Neural crest cell (in vitro differentiated cells): ENCODE measurements at places on chromosomes 4 and X.

DNA sequence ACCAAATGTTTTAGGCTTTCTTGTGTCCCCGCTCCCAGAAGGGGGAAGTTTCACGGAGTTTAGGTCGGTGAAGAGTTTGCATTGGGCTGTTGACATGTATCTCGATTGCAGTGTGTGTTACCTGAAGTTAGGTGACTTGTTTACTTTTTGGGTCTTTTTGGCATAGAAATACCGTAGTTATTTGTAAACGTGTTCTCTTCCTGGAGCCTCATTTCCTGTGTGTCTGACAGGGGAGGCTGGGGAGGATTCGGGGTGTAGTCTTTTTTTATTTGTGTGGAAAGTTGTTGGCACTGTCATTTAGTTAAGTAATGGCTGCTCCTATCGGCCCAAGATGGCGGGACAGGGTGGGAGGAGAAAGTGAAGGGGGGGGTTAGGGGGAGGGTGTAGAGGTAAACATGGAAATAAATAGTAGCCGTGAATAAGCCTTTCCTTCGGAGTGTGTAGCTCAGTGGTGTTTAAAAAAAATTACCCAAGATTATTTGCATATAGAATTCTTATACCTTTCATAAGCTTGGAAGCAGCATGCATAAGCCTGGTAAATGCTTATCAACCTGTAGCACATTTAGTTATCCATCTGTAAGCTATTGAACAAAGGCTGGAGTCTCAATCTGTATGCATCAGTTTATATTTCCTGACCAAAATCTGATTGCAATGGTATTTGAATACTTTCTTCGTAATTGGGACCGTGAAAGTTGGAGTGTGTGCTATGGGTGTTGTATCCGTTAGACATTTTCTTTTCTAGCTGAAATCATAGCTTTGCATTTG lies 1.6 kb downstream of the KDM6A start:
- DNase-seq = no peak

DNA sequence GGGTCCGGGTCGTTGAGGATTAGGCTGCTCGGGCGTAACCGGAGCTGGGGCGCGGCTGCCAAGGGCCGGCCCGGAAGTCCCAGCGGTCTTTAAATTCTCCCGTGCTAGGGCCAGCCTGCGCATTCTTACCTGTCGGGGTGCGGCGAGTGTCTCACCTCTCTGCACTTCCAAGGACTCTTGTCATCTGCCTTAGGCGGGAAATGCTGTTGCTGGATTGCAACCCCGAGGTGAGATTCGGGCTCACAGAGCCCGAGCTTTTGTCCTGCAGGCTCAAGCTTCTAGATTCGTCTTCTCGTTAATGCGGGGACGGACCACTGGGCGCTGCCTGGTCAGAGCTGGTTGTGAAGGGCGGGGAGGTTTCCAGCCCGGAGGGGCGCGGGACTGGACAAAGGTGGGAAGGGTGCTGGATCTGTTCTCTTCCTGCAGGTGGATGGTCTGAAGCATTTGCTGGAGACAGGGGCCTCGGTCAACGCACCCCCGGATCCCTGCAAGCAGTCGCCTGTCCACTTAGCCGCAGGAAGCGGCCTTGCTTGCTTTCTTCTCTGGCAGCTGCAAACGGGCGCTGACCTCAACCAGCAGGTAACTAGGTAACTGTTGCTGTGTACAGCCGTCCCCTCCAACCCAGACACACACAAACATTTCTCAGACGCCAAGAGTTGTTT lies at the start of gene ANKRD37:
TSS of gene ANKRD37 (plus strand) at position 118 of the 662 bp plus-strand sequence. CDS start at position 201, 83 bp downstream.
- DNase-seq = peak; percentile 27

DNA sequence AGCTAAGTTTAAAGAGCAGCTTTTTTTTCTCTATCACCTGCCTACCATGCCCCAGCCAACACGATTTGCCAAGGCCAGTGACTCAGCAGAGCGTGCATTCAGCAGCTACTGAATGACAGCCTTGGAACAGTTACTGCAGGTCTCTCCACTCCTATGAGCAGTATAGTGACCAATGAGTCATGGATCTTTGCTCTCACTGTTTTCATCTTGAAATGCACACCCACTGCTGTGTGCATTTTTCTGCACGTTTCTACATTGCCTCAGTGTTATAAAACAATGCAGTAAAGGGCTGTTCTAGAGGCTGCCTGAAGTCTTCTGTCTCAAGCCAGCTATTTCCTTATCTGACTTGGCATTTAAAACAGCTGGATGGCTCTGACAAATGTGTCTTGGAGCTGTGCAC lies 66.0 kb upstream of the C4orf54 start:
- no peak for DNase-seq

DNA sequence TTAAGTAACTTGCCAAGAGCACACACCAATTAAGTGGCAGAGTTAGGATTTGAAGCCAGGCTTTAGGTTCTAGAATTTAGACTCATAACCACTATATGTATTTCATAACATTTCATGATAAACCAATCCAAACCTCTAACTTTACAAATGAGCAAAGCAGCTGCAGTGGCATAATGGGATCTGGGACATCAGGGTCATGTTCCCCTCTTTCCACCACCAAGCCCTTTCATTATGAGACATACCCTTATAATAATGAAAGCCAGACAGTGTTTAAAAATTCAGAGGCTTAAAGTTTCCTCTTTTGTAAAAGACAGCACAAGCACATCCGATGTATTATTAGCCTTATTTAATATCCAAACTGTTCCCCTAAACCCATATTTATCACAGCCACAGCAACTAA lies 28.3 kb upstream of the AMELX start:
- DNase-seq = no peak

GRCh38 chr4:47526281-47526680 lies 41.2 kb downstream of the ATP10D start:
- no peak for DNase-seq

GRCh38 chrX:44828008-44828605 lies 15.7 kb upstream of the DUSP21 start:
- DNase-seq = no peak

- no peak for DNase-seq
These were observed 98.5 kb downstream of the ADGRA3 start for GRCh38 chr4:22417408-22417807.

- DNase-seq = no peak
These were observed 7.9 kb upstream of the PTPN13 start for GRCh38 chr4:86586160-86586572.

DNA sequence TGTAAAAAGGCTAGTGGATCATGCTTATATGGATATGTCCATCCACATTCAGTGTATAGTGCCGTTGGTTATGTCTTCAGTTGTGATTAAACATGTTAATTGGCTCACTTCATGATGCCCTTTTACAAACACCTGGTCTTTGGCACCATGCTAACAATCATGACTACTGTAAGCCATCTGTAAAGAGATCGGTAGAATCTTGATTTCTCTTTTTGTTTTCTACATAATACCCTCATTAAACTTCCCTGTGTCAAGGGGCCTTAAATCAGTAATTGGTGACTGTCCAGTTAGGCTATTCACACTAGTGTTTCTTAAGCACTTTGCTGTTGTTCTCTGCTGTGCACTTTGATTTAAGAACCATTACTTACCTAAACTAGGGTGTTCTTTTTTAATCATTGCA lies 475.2 kb downstream of the RPA4 start:
- no peak for DNase-seq

GRCh38 chr4:160386846-160387245 lies 1284.0 kb downstream of the RAPGEF2 start:
- DNase-seq = no peak

GRCh38 chr4:158530381-158530780 lies 8.7 kb downstream of the RXFP1 start:
- DNase-seq = no peak

GRCh38 chr4:184444215-184444952 lies 30.0 kb downstream of the IRF2 start:
- no peak for DNase-seq

DNA sequence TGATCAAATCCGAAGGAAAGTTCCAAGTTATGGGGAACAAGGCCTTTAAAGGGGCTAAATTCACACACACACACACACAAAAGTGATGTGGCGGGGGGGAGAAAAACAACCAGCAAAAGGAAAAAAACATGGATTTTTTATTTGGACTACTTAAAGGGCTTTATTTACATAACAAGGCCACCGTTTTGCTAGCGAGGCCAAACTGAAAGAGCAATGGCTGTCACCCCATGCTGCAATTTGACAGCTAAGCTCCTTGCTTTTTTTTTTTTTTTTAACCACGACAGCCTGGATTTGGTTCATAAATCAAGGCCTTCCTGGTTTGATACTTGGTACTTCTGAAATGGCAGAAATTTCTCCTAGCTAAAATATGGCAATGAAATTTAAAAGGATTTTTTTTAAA lies 99.6 kb upstream of the PTCHD1 start:
- DNase-seq = no peak

DNA sequence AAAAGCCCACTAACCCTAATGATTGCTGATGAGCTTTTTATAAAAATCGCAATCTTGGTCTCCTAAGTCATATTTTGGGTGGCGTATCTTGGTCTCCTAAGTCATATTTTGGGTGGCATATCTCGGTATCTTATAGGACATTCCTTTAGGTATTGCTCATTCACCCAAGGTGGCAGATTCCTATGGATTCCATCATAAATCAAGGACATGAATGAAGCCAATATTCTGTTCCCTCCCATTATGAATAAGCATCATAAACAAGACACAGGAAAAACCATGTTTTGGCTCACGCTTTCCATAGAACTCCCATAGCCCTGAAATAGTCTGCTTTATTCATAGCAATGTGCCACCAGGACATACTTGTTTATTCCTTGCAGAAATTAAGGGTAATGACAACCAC lies 95.0 kb upstream of the CD99 start:
- no peak for DNase-seq

GRCh38 chr4:151797131-151797530 lies 36.3 kb upstream of the GATB start:
- no peak for DNase-seq
